ENCODE measurements at places on chromosomes 16 and 17.

- DNase-seq = no peak
Observed at GRCh38 chr16:81071805-81072204, 5.2 kb downstream of the C16orf46 start.

GRCh38 chr16:66207883-66208265 lies 158.6 kb upstream of the CDH5 start:
- no peak for DNase-seq

DNA sequence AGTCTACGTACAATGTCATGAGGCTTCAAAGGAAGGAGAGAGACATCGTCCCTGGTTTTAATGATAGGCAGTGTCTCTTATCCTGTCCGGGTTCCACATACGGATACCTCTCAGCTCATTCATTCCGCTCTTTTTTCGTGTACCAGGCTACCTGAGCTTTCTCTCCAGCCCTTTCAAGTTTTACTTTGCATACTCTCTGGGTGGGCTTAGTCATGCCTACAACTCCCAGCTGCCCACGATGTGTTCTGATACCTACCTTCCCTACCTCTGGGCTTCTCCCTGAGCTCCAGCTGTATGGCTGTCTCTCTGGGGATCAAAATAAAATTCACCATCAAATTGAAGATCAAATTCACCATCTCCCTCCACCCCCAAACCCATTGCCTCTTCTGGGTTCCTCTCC lies 354.0 kb upstream of the EEF2KMT start:
- DNase-seq = no peak

DNA sequence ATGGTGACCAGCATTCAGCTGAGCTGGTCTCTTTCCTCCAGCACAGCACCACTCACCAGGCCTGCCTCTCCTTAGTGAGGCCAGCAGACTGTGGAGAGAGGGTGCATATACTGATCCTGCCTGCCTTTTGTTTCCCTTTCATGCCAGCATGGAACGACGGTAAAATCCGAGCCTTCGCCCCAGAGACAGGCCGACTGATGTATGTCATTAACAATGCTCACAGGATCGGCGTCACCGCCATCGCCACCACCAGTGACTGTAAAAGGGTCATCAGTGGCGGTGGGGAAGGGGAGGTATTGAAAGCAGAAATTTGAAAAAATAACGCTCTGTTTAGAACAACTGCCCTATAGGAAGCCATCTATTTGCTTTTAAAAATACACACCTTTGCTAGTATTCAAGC lies 12.6 kb upstream of the USP43 start:
- DNase-seq = no peak

GRCh38 chr16:252366-253337 lies 18.0 kb downstream of the FAM234A start:
- no peak for DNase-seq
